ENCODE measurements at places on chromosomes 16 and 17. TPM values are rescaled to one million over a fixed set of nuclear protein-coding genes. Genes with fewer than 3 reads are reported as not detected.
A peak's percentile ranks its signal among the peaks of the same experiment; 100 is the strongest.

Gene P2RX5
- total RNA-seq = 60.4 TPM

Gene OR1F1
- total RNA-seq = not detected

Gene IFT20
- 56.6 TPM for total RNA-seq

Gene CCL3
- not detected for total RNA-seq

DNA sequence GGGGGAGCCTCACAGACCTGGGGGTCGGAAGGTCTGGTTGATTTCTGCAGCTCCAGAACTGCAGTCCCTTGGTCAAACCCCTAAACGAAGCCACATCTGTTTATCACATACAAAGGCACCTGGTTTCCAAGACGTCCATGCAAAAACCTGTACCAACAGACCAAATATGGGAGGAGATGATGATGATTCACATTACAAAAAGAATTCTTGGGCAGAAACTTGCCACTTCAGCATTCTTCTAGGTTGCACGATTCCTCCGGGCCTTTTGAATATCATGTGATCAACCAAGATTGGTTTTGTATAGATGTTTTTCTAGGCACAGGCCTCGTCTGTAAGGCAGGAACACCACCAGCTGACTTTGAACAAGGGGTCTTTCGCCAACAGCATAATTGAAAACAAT is 466.3 kb downstream of the SOX9 start:
- DNase-seq = no peak
- H3K27ac ChIP-seq = no peak overlapping the region
- H3K4me3 ChIP-seq = no peak overlapping the region
- peaks cover 7% of the 10 kb centered on the region for H3K4me1 ChIP-seq
- H3K36me3 ChIP-seq = no peaks in the 10 kb centered on the region

GRCh38 chr16:49280841-49281371 is 732 bp downstream of the CBLN1 start:
- H3K4me3 ChIP-seq = no peak overlapping the region
- no peaks in the 10 kb centered on the region for H3K27me3 ChIP-seq
- H3K36me3 ChIP-seq = no peaks in the 10 kb centered on the region
- DNase-seq = no peak
- no peak overlapping the region for H3K27ac ChIP-seq

DNA sequence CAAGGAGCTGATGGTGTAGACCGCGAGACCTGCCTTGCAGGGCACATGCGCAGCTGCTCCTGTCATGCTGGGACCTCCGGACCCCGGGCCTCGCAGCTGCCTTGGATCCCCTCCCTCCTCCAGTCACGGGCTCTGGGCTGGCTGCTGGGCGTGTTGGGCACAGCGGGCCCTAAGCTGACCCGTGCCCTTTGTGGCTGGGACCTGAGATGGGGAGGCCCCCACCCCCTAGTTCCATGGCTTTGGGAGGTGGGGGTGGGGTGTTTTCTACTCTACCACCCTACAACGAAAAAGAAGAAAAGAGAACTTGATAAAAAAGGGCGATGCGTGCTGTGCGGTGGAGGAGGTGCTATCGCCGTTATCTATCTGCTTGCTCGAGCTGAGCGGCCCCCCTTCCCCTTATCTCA is 14.5 kb downstream of the ZFPM1 start:
- no peak overlapping the region for H3K27ac ChIP-seq
- no peak overlapping the region for H3K4me3 ChIP-seq
- H3K36me3 ChIP-seq = no peaks in the 10 kb centered on the region
- no peaks in the 10 kb centered on the region for H3K27me3 ChIP-seq

GRCh38 chr16:22052980-22053379 is 39.4 kb upstream of the VWA3A start:
- H3K4me1 ChIP-seq = no peaks in the 10 kb centered on the region
- H3K27me3 ChIP-seq = no peaks in the 10 kb centered on the region
- H3K27ac ChIP-seq = no peak overlapping the region
- no peak for DNase-seq

DNA sequence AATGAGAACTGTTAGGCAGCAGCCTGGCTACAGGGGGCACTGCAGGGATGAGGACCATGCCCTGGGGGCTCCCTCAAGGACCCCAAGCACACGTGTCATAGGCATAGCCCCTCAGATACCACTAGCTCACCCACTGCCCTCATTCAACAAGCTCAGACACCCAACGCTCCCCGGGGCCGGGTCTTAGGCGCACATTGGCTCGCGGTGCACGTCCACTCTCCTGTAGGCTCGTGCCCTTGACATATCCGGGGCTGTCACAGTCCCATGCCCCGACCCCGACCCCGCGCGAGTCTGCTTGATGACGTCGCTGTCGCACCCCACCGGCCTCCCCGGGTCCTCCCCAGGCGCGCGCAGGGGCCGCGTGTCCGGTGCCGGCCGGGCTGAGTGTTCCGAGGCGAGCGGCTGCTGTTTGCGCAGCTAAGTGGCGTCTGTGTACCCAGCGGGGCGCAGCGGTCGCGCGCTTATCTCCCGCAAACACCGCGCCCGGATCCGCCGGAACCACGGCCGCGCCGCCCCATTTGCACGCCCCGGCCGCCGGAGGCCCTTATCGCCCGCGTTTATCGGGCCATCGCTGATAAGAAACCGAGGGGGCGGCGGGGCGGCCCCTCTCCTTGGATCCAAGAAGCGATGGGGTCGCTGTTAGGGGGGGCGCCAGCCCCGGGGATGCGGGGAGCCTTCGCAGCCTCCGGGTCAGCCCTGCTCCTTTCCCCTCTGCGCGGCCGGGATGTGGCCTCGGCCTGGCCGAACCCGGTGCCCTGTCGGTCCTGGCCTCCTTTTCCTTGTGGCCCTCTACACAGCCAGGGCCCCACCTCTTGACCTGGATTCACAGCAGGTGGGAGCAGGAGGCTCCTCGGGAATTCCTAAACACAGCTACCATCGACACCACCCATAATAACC is 20.7 kb upstream of the NAGS start:
- no peaks in the 10 kb centered on the region for H3K4me1 ChIP-seq
- no peaks in the 10 kb centered on the region for H3K27me3 ChIP-seq
- no peak overlapping the region for H3K4me3 ChIP-seq
- DNase-seq = no peak
- H3K36me3 ChIP-seq = no peaks in the 10 kb centered on the region

GRCh38 chr17:29617481-29618271 is 5.0 kb downstream of the CORO6 start:
- peak overlapping the region; percentile 58 for H3K27ac ChIP-seq
- no peaks in the 10 kb centered on the region for H3K36me3 ChIP-seq
- peak; percentile 95 for DNase-seq
- no peaks in the 10 kb centered on the region for H3K27me3 ChIP-seq
- H3K4me3 ChIP-seq = peak overlapping the region; percentile 77

DNA sequence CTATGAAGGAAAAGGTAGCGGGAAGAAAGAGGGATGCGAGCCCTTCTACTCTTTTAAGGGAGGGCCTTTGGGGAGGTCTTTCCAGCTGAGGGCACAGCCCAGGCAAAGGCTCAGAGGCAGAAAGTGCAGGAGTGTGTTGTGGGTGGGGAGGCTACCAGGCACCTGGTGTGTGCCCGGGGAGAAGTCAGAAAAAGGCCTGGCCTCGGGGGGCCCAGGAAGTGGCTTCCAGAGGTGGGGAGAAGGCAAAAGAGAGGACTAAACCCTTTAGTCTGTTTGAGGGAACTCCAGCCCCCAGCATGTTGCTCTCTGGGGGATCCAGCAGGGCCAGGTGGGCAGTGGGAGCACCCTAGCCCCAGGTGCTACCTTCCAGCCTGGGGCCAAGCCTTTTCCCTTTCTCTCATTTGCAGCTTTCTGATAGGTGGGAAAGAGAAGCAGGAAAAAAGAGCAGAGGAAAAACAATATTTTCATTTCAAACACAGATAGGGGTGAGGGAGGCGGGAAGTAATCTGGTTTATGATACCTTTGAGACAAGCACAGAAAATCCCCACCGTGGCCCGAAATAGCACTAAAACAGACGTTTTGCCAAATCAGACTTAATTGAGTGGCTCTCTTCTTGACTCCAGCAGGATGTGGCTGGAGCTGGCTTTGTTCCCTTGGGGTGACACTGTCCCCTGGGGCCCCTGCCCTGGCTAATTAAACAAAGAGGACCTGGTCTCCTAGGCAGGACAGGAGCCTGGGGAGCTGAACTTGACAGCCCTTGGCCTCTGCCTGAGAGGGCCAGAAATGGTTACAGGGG is 10.4 kb downstream of the RAI1 start:
- DNase-seq = peak; percentile 80
- H3K36me3 ChIP-seq = no peaks in the 10 kb centered on the region
- no peaks in the 10 kb centered on the region for H3K27me3 ChIP-seq
- H3K4me3 ChIP-seq = peak overlapping the region; percentile 93
- peak overlapping the region; percentile 98 for H3K27ac ChIP-seq
- H3K4me1 ChIP-seq = peaks cover 78% of the 10 kb centered on the region

Data from Karpas-422 (cell line).